ENCODE measurements at places on chromosomes 5 and 9. TPM values are rescaled to one million over a fixed set of nuclear protein-coding genes. Genes with fewer than 3 reads are reported as not detected.

The TAL2 gene
- total RNA-seq = 4.1 TPM

The DBH gene
- total RNA-seq = 1.1 TPM

The SPINK6 gene
- total RNA-seq = not detected

The OCLN gene
- 50.4 TPM for total RNA-seq

The TMC1 gene
- total RNA-seq = 0.41 TPM

The KLHL9 gene
- 36.2 TPM for total RNA-seq

The FOXD4L6 gene
- total RNA-seq = not detected

The ANXA2R gene
- total RNA-seq = 4.3 TPM

The BARHL1 gene
- not detected for total RNA-seq
